ENCODE measurements at places on chromosomes 5 and 9.

GRCh38 chr5:148793261-148793660, 33.1 kb upstream of the ADRB2 start:
- H3K27me3 ChIP-seq = no peaks in the 10 kb centered on the region
- H3K36me3 ChIP-seq = no peaks in the 10 kb centered on the region
- no peak overlapping the region for H3K27ac ChIP-seq

DNA sequence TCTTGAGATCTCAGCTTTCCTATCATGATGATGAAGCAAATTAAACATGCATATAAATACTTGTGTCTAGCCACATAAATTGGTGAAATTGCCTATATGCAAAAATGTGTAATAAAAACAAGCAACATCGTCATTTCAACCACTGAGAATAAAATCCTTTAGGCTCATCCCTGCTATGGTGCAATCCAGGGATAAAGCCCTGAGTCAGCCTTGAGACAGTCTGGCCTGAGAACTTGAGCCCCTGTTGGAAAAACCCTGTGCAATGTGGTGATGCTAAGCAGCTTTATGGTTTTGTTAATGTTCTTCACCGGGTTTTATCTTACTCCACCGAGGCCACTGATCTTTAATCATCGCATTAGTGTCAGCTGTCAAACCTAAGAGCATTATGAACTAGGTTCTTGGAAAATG, 170.5 kb downstream of the DCP2 start:
- no peak overlapping the region for H3K4me3 ChIP-seq
- H3K27me3 ChIP-seq = peaks cover 6% of the 10 kb centered on the region
- peaks cover 2% of the 10 kb centered on the region for H3K36me3 ChIP-seq
- no peak overlapping the region for H3K27ac ChIP-seq

GRCh38 chr5:57887851-57888621, 405.4 kb upstream of the ACTBL2 start:
- no peak for DNase-seq
- no peaks in the 10 kb centered on the region for H3K27me3 ChIP-seq
- H3K36me3 ChIP-seq = no peaks in the 10 kb centered on the region
- H3K27ac ChIP-seq = no peak overlapping the region
- no peaks in the 10 kb centered on the region for H3K4me1 ChIP-seq
- no peak overlapping the region for H3K4me3 ChIP-seq

- no peak overlapping the region for H3K4me3 ChIP-seq
- H3K4me1 ChIP-seq = no peaks in the 10 kb centered on the region
- no peak for DNase-seq
Observed at GRCh38 chr5:6590581-6590980, 42.3 kb downstream of the NSUN2 start.

- peaks cover 81% of the 10 kb centered on the region for H3K4me1 ChIP-seq
- H3K27me3 ChIP-seq = no peaks in the 10 kb centered on the region
- DNase-seq = no peak
- H3K27ac ChIP-seq = peak overlapping the region; percentile 95
Observed at GRCh38 chr5:172111852-172112225, 76.2 kb downstream of the STK10 start.

DNA sequence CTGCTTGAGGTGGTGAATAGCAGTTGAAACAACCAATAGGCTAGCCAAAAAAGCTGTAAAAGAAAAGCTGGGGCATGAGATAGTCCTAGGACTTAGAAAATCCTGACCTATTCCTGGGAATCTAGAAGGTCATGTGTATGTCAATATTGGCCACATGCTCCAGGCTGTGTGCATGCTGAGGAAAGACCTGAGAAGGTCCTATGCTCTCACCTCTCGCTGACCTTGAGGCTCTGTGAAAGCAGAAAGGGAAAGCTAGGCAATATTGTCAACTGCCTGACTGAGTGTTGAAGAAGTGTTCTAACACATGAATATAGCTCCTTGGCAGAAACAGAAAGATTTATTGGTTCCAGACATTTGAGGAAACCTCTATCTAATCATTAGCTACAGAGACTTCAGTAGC, 19.8 kb downstream of the TAS2R1 start:
- no peaks in the 10 kb centered on the region for H3K27me3 ChIP-seq
- no peak for DNase-seq
- H3K36me3 ChIP-seq = no peaks in the 10 kb centered on the region
- H3K4me3 ChIP-seq = no peak overlapping the region
- H3K4me1 ChIP-seq = no peaks in the 10 kb centered on the region
- no peak overlapping the region for H3K27ac ChIP-seq

DNA sequence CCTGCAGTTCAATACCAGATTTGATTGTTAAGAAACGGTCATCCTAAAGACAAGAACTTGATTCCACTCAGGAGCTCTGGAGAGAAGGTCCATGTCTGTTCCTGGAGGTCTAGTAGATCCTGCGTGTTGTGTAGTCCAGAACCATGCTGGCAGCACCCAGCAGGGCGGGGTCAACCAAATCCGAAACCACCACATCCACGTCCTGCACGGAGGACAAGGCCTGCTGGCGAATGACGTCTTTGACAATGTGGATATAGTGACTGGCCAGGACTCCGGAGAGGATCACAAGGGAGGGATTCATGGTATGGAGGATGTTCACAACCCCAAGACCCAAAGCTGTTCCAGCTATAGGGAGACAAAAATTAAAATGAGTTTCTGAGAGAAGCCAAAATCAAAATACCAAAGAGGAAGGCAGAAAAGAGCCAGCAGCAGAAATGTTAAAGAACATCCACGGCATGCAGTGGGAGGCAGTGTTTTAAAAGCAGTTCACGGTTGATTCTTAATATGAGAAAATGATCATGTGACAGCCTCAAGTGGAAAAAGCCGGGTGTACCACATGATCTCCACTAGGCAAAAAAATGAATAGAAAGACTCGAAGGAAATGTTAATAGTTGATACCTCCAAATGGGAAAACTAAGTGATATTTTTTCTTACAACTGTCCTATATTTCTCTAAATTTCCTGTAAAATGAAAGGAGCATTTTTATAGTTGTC, 26.7 kb downstream of the CLTA start:
- H3K27me3 ChIP-seq = no peaks in the 10 kb centered on the region
- peak overlapping the region; percentile 42 for H3K27ac ChIP-seq
- DNase-seq = no peak
- H3K4me3 ChIP-seq = no peak overlapping the region

DNA sequence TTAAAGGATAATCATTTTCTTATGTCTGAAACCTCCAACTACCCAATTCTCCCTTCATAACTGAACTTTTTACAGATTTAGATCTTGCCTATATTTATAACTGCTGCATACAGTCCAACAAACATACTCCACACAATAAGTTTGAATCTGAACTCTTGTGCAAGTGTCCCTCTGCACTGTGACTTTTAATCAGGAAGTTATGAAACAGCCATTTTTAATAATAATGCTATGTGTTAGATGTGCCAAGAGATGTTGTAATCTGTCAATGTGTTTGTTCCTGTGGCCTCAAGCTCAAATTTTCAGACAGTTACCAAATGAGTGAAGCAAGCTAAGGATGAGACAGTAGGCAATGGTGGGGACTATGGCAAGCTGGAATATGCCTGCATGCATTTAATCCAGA, 57.6 kb upstream of the MTAP start:
- H3K27me3 ChIP-seq = peaks cover 47% of the 10 kb centered on the region
- no peak overlapping the region for H3K4me3 ChIP-seq
- no peak overlapping the region for H3K27ac ChIP-seq
- no peak for DNase-seq
- no peaks in the 10 kb centered on the region for H3K4me1 ChIP-seq

- no peak overlapping the region for H3K27ac ChIP-seq
- H3K36me3 ChIP-seq = peaks cover 8% of the 10 kb centered on the region
- H3K27me3 ChIP-seq = no peaks in the 10 kb centered on the region
- DNase-seq = no peak
Observed at GRCh38 chr5:62475072-62475471, 62.5 kb downstream of the IPO11 start.

DNA sequence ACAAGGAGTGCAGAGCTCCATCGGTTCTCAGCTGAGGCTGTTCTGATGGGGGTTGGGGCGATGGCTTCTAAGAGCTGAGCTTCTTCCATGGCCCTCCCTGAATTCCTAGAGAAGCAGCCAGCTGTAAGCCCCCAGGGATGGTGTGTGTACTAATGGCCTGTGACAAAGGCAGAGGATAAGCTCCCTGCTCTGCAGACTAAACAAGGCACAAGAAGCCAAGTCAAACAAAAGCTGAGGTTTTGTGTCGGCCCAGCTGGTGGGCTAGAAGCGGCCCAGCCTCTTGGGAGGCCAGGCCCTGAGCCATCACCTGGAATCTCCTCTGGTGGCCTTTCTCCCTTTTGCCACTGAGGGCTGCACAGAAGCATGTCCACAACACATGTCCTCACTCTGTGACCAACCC, 75.0 kb upstream of the XPA start:
- no peak for DNase-seq
- peaks cover 72% of the 10 kb centered on the region for H3K27me3 ChIP-seq
- no peak overlapping the region for H3K27ac ChIP-seq
- no peak overlapping the region for H3K4me3 ChIP-seq
- H3K4me1 ChIP-seq = no peaks in the 10 kb centered on the region
- no peaks in the 10 kb centered on the region for H3K36me3 ChIP-seq

- no peaks in the 10 kb centered on the region for H3K36me3 ChIP-seq
- H3K27ac ChIP-seq = no peak overlapping the region
- no peak overlapping the region for H3K4me3 ChIP-seq
- H3K4me1 ChIP-seq = no peaks in the 10 kb centered on the region
- peaks cover 32% of the 10 kb centered on the region for H3K27me3 ChIP-seq
Observed at GRCh38 chr5:66840511-66841013, 244.4 kb downstream of the MAST4 start.

DNA sequence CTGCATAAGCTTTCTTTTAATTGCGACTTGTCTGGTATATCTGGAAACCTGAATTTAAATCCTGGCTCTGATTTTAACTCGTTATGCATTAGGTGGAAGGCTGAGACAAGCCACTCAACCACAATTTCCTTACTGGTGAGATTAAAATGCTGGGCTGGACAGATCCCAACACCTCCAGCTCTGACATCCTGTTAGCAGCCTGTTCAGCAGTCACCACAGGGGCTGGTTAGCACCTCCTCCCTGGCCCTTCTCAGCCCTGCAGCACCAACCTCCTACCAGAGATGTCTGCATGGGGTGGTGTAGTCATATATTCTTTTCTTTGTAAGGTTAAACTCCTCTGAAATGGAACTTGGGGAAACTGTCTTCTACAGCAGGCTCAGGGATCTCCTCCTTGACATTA, 156.5 kb upstream of the NFIL3 start:
- H3K4me1 ChIP-seq = peaks cover 17% of the 10 kb centered on the region
- no peak overlapping the region for H3K27ac ChIP-seq
- H3K36me3 ChIP-seq = no peaks in the 10 kb centered on the region
- no peak for DNase-seq
- no peak overlapping the region for H3K4me3 ChIP-seq
- no peaks in the 10 kb centered on the region for H3K27me3 ChIP-seq

GRCh38 chr5:74221413-74221812, 419.1 kb downstream of the ENC1 start:
- no peaks in the 10 kb centered on the region for H3K4me1 ChIP-seq
- H3K36me3 ChIP-seq = no peaks in the 10 kb centered on the region
- H3K27ac ChIP-seq = no peak overlapping the region
- no peak for DNase-seq

DNA sequence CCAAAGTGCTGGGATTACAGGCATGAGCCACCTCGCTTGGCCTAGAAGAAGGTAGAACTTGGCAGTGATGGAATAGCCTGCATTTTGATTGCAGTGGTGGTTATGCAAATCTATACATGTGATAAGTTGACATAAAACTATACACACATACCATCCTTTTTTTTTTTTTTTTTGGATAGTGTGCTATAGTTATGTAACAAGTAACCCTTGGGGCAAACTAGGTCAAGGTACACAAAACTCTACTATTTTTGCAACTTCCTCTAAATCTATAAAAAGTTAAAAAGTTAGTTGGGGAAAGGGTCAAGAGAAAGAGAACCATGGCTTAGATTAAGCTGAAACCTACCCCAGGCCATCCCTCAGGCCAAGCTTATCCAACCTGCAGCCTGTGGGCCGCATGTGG, 11.1 kb downstream of the TRIM14 start:
- H3K4me1 ChIP-seq = peaks cover 81% of the 10 kb centered on the region
- DNase-seq = no peak
- no peaks in the 10 kb centered on the region for H3K27me3 ChIP-seq
- H3K36me3 ChIP-seq = peaks cover 24% of the 10 kb centered on the region

GRCh38 chr9:31996331-31996730, 388.1 kb upstream of the ACO1 start:
- no peaks in the 10 kb centered on the region for H3K4me1 ChIP-seq
- no peak for DNase-seq
- H3K27ac ChIP-seq = no peak overlapping the region
- no peaks in the 10 kb centered on the region for H3K27me3 ChIP-seq
- no peaks in the 10 kb centered on the region for H3K36me3 ChIP-seq
- no peak overlapping the region for H3K4me3 ChIP-seq

DNA sequence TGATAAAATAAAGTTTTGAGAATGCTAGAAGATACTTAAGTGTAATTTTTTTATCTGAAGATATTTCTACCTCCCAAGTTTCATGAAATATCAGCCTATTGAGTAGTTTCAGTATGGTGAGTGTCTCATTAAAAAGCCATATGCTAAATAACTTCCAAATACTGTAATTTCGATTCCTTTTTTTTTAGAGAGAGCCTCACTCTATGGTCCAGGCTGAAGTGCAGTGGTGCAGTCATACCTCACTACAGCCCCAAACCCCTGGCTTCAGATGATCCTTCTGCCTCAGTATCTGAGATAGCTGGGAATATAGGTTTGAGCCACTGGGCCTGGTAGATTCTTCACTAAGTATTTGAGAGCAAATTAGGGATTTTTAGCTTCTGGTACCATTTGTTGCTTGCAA, 24.5 kb downstream of the CDC42SE2 start:
- DNase-seq = no peak
- no peaks in the 10 kb centered on the region for H3K27me3 ChIP-seq
- H3K4me3 ChIP-seq = peak overlapping the region; percentile 31
- H3K36me3 ChIP-seq = peaks cover 38% of the 10 kb centered on the region

GRCh38 chr5:8843771-8844170, 702.1 kb downstream of the SEMA5A start:
- no peak overlapping the region for H3K4me3 ChIP-seq
- no peaks in the 10 kb centered on the region for H3K27me3 ChIP-seq
- DNase-seq = no peak

- no peak for DNase-seq
- H3K36me3 ChIP-seq = no peaks in the 10 kb centered on the region
- H3K27ac ChIP-seq = no peak overlapping the region
- no peaks in the 10 kb centered on the region for H3K4me1 ChIP-seq
- H3K4me3 ChIP-seq = no peak overlapping the region
Observed at GRCh38 chr9:34734720-34735119, 24.8 kb upstream of the CCL21 start.

GRCh38 chr9:105043370-105043936, 115.5 kb upstream of the ABCA1 start:
- DNase-seq = no peak
- peaks cover 33% of the 10 kb centered on the region for H3K27me3 ChIP-seq
- H3K4me1 ChIP-seq = no peaks in the 10 kb centered on the region
- no peak overlapping the region for H3K27ac ChIP-seq
- H3K4me3 ChIP-seq = no peak overlapping the region
